Muscle of arm (tissue), 14 donors: ENCODE measurements at places on chromosomes 6 and 20.

DNA sequence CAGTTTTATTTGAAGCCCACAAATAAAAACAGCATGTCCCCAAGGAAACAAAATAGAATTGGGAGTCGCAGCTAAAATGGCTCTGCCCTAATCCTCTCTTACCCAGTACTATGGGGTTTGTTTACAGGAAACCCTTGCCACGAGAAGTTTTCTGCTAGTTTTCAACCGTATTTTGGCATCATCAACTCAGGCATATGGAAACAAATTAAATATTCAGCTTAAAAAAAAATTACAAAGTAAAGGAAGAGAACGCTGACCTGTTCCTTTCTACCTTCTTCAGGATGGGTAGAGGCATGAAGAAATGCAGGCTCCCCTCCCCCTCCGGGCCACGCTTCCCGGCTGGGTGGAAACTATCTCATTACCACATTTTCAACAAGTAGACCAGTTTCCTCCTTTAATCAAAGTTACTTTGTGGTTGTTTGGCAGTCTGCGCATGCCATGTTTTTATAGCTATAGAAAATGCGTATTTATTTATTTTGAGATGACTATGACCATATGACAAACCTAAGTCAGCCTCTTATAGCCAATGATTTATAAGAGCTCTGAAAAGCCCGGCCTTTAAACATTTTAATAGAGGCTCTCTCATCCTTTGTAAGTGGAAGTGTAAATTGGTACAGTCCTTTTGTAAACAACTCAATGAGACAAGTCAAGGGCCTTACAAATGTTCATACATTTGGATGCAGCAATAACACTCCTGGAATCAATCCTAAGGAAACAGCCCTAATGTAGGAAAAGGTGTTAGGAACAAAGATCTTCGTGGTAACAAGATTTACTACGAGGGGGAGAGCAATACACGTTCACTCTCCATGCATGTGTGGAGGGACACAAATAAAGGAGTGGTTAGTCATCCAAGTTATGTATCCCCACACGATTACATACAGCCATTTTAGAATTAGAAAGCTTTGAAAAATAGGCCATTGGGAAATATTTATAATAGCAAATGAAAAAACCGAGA, 16.1 kb upstream of the ZNF217 start:
- DNase-seq, result no peak

GRCh38 chr6:78861509-78861908, 5.8 kb upstream of the IRAK1BP1 start:
- no peak for DNase-seq

DNA sequence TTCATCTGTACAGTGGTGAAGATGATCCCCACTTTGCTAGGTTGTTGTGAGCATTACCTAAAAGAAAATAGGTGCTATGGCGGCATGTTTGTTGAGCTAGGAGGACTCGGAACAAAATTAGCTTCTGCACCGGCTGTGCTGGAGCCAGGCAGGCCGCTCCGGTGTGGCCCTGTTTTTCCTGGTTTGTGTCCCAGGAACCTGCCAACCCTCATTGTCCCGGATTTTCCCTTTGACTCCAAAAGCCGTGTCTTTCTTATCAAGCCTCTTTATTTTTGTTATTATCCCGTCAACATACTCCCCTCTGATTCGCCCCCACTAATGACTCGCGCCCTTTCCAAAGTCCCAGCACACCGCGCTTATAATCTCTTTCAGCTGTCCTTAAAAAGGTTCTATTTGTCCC, 117.0 kb downstream of the MYLK4 start:
- no peak for DNase-seq

DNA sequence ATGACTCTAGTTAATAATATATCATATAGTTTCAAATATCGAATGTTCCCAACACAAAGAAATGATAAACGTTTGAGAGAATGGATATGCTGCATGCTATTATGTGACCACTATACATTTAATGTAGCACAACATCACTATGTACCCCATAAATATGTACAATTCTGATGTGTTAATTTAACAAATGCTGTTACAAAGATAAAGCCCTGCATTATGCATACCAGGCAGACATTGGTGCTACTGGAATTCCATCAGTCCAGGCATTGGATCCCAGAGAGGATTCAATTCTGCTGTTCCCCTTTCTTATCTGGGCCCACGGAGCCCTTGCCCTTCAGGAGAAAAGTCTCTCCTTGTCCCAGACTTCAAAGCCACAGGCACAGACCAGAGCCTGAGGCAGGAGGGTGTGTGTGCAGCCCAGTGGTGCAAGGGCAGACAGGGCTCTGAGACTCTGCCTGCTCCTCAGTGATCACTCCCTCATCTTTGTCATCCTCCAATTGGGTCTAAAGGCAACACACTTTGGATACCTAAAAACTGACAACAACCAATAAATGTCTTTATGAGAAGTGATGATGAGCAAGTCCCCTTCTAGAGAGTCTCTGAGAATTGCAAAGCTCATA, 45.2 kb downstream of the PSMG4 start:
- DNase-seq, result no peak

GRCh38 chr20:24958506-24959385, 9.7 kb downstream of the CST7 start:
- DNase-seq, result no peak

DNA sequence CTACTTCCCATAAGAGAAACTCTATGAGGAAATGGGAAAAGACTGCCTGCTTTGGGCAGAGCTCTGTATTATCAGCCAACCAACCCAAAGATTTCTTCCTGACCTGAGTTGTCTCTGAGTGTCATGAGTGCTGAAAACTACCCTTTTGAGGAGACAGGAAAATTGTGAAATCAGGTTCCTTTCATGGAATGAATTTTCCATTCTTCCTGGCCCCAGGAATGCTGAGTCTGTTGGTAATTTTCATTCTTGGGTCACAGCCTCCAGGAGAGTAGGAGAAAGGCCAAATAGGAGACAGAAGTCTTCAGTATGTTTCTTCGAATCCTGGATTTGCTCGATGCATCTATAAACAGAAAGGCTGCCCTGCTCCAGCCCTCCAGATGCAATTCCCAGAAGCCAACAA, 53.6 kb downstream of the SCML4 start:
- no peak for DNase-seq

DNA sequence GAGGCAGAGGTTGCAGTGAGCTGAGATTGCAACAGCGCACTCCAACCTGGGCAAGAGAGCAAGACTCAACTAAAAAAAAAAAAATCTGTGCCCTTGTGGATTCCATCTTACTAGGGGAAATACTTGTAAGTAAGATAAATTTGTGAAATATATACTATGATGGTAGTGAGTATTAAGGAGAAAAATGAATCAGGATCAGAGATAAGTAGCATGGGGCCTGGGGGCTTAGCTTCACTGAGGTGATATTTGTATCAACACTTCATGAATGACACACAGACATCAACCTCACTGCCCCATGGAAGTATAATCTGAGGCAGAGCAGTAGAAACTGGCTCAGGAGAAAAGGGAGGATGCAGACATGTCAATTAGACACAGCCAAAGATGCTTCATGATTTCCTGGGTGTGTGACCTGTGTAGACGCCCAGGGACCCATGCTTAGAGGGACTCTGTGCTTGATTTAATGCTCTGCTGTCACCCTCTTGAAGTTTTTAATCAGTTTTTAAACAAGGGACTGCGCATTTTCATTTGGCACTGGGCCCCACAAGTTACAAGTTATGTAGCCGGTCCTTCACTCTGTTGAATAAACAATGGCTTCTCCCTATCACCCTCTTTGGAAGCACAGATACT, 41.9 kb downstream of the PCNA start:
- no peak for DNase-seq

- DNase-seq, result no peak
These were observed 14.8 kb upstream of the TMEM244 start for GRCh38 chr6:129875610-129876520.
